ENCODE measurements at places on chromosomes 16 and 17.

DNA sequence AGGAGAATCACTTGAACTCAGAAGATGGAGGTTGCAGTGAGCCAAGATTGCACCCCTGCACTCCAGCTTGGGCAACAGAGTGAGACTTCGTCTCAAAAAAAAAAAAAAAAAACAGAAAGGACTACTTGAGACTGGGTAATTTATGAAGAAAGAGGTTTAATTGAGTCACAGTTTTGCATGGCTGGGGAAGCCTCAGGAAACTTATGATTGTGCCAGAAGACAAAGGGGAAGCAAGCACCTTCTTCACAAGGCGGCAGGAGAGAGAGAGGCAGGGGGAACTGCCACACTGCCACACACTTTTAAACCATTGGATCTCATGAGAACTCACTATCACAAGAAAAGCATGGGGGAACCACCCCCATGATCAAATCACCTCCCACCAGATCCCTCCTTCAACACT lies 9.0 kb upstream of the MILR1 start:
- DNase-seq = no peak

- peak; percentile 3 for DNase-seq
Measured at GRCh38 chr17:13403982-13404946, 197.5 kb downstream of the HS3ST3A1 start.

GRCh38 chr16:55001931-55002330 lies 71.3 kb downstream of the IRX5 start:
- DNase-seq = no peak

- no peak for DNase-seq
Measured at GRCh38 chr17:83122834-83123233, 43.4 kb downstream of the METRNL start.

- DNase-seq = no peak
Measured at GRCh38 chr17:27417596-27418365, 38.5 kb upstream of the KSR1 start.

DNA sequence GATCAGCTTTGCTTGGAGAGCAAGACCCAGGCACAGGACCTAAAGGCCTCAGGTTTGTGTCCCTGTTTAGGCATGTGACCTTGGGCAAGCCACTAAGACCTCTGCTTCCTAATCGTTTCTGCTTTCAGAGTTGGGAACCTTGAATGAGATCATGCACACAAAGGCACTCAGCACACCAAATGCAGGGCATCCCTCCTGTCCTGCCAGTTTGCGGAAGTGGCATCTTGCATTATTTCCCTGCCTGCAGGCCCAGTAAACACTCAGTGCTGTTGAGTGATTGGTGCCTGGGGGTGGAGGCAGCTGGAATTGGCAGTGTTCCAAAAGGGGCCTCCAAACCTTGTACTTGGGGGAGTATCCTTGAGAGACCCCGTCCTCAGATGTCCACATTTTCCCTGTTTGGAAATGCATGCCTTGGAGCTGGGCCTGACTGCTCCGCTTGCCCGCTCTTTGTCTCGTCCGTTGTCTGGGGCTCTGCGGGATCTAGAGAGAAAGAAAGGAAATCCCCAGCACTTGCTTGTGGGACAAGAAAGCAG lies 28.7 kb downstream of the MRM1 start:
- DNase-seq = no peak

GRCh38 chr17:9205520-9206409 lies 184.5 kb downstream of the NTN1 start:
- no peak for DNase-seq

- DNase-seq = no peak
Measured at GRCh38 chr17:75498726-75499213, 16.6 kb downstream of the CASKIN2 start.

DNA sequence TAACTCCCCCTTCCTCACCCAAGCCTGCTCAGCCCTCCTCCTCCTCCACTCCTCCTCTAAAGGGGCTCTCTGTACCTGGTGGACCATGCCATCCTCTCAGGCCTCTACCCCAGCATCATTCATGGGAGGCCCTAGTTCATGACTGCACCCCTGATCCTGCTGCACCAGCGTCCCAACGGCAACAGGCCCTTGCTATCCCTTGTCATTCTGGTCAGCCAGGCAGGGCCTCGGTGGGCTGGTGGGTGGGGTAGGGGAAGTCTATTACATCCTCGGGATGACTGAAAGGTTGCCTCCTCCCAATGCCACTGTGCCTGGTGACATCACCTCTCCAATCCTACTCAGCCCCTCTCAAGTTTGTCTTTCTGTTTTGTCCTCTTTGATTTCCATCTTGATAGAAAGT lies 19.7 kb downstream of the ALOX12B start:
- DNase-seq = no peak

GRCh38 chr17:28908640-28909167 lies 5.8 kb upstream of the DHRS13 start:
- DNase-seq = peak; percentile 79

- DNase-seq = no peak
Measured at GRCh38 chr16:7313170-7313569, 19.5 kb upstream of the RBFOX1 start.

DNA sequence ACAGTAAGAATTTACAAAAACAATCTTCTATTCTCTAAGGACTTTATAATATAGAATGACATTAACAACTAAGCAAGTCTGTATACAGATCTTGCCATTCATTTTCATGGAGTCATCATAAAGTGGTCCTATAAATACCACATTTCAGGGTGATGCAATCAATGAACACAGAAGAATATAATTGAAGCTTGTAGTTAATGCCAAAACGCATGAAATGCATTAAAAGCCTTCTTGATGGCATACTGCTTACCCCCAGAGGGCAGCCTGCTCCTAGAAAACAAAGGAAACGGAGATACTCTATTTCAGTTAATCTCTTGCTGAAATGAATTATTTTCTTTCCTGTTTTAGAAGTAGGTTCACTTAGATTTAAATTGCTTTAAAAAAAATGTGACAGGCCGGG lies 45.2 kb upstream of the STAC2 start:
- DNase-seq = peak; percentile 51

GRCh38 chr16:70746040-70746707 lies 54.8 kb downstream of the VAC14 start:
- peak; percentile 63 for DNase-seq

DNA sequence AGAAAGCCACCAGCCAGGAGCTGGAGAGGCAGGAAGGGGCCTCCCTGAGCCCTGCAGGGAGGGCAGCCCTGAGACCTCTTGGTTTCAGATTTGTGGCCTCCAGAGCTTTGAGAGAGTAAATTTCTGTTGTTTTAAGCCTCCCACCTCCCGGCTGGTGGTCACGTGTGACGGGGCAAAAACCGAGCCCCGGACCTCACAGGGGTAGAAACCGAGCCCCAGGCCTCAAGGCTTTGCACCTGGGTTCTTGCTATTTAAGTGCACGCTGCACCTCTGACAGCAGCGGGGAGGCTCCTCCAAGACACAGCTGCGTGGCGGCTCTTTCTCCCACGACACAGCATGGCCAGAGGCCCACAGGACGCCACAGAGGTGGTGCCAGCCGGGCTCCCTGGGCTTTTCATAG lies 17.4 kb upstream of the ZC3H18 start:
- DNase-seq = no peak

DNA sequence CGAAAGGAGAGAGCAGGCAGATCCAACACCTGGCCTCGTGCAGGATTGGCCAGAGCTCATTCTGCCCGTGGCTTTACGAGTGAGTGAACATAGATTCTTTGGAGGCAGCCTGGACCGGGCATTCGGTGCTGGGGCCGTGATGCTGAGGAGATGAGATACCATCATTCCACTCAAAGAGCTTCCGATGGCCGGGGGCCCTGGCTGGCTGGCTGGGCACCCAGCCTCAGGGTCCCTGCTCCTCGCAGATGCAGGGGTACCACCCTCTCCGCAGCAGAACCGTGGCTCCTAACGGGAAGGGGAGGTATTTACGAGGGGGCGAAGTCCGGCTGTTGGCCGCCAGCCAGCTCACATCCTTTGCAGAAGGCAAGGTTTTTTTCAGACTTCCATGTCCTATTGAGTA lies 66.1 kb upstream of the FOXF1 start:
- DNase-seq = peak; percentile 43

GRCh38 chr16:49345829-49346228 lies 27.8 kb upstream of the C16orf78 start:
- no peak for DNase-seq

DNA sequence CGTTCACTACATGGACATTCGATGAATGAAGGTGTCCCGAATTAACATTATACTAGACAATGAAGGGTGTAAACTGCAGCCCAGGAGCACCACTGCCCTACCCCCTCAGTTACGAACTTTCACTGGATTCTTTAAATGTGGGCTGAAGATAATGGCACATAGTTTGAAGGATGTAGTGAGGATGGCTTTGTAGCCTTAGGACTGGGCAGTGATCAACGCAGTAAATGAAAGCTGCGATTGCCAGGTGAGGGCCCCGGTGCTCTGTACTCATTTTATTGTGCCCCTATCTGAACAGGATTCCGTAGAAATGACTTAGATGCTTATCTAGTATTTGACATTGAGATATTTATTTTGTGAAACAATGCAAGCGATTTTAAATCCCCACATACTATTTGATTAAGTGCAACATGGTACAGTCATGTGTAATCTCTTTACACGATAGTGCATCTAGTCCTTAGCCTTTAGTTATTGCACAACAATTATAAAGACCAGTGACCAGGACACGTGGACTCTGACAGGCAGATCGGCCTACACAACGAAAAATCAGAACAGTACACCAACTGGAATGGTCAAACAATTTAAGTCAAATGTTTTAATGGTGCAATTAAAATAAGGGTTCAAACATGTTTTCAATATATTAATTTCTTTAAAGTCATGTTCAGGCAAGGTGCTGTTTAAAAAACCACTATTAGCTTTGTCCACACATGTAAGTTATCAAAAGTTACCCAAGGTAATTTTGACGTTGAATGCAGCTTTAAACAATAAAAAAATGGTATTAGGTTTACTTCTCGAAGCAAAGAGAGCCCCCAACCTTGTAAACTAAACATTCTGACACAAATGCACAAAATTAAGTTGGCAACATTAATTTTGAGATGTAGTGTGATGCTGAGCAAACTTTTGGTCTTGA lies 17.4 kb upstream of the ERN1 start:
- DNase-seq = peak; percentile 22

DNA sequence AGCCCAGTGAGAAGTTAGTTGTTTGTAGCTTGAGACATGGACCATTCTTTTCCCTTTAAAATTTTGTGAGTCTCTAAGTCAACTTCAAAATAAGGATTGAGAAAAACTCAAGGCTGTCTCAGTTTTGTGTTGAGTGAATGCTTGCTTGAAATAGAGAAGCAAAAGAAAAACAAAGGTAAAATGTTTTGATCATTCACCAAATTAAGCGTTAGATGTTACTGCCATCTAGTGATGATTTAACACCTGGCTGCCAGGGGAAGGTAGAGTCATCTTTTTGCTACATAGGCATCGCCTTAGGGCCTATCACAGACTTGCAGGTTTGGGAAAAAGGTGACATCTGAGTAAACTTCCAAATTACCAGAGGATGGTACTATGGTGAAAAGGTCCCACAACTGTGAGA lies 74.4 kb downstream of the PCTP start:
- DNase-seq = peak; percentile 7

- DNase-seq = peak; percentile 4
Measured at GRCh38 chr17:65455972-65456343, 105.5 kb downstream of the AXIN2 start.

- no peak for DNase-seq
Measured at GRCh38 chr17:41190328-41190727, 641 bp downstream of the KRTAP9-1 start.
